Activated CD8-positive, alpha-beta T cell treated with anti-CD3 and anti-CD28 coated beads, Interleukin-2, amount 10 ng/mL, durations not matched to agents 7 days and 5 days (primary cell): ENCODE measurements at places on chromosomes 5 and 9. TPM values are rescaled to one million over a fixed set of nuclear protein-coding genes. Genes with fewer than 3 reads are reported as not detected.

DNA sequence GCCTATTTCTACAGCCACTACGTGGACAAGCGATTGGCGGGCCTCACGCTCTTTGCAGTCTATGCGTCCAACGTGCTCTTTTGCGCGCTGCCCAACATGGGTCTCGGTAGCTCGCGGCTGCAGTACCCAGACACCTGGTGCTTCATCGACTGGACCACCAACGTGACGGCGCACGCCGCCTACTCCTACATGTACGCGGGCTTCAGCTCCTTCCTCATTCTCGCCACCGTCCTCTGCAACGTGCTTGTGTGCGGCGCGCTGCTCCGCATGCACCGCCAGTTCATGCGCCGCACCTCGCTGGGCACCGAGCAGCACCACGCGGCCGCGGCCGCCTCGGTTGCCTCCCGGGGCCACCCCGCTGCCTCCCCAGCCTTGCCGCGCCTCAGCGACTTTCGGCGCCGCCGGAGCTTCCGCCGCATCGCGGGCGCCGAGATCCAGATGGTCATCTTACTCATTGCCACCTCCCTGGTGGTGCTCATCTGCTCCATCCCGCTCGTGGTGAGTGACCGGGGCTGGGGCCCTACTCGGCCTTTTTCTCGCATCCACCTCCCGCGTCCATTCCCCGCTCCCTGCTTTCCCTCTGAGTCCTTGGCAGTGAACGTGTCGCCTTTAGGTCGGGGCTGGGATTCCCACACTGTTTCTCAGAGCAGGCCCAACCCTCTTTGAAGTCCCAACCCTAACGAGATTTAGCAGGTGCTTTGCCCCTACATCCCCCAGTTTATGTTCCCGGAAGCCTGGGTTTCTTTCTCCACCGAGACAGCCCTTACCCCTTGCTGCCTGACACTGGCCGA lies 1.8 kb downstream of the PTGER4 start:
- H3K4me1 ChIP-seq = peaks cover 40% of the 10 kb centered on the region
- peak; percentile 54 for DNase-seq
- no peaks in the 10 kb centered on the region for H3K27me3 ChIP-seq
- H3K27ac ChIP-seq = peak overlapping the region; percentile 89
- peak overlapping the region; percentile 82 for H3K4me3 ChIP-seq

DNA sequence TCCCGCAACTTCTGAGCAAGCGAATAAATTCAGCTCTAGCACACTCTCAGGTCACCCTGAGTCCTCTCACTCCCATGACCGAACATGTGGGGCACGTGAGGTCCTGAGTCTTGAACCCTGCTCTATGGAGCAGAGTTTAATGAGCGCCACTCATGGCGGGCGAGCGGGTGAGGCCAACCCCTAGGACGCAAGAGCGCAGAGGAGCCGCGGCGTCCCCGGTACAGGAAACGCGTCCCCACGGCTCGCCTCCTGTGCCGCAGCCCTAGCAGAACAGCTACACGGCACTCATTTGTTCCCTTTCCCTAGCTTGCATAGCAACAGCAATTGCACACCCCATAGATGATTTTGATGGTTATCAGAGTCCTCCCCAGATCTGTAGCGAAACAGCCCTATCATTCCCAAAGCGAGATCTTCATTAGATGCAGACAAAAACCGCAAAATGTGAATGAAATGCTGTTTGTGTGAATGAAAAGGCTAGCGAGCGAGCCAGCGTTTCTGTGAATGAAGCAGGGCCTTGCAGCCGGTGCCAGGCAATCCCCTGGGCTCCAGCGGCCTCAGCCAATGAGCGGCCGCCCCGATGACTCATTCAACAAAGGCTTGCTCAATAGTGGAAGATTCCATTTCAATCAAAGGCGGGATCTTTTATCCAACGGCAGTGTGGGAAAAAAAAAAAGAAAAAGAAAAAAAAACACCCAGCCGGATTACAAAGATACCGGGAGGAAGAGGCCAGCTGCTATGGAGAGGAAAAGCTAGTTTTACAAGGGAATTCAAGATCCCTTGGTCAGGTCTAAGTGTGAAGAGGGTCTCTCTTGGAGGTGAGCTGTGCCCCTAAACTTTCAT lies 1.5 kb upstream of the SHC3 start:
- peak; percentile 56 for DNase-seq
- H3K27me3 ChIP-seq = peaks cover 54% of the 10 kb centered on the region
- H3K36me3 ChIP-seq = no peaks in the 10 kb centered on the region
- H3K4me3 ChIP-seq = peak overlapping the region; percentile 2

GRCh38 chr5:172550096-172550765 lies 90.8 kb upstream of the NEURL1B start:
- no peaks in the 10 kb centered on the region for H3K4me1 ChIP-seq
- no peaks in the 10 kb centered on the region for H3K36me3 ChIP-seq
- DNase-seq = no peak
- no peak overlapping the region for H3K27ac ChIP-seq
- no peak overlapping the region for H3K4me3 ChIP-seq
- no peaks in the 10 kb centered on the region for H3K27me3 ChIP-seq

- DNase-seq = no peak
- no peak overlapping the region for H3K27ac ChIP-seq
- H3K4me3 ChIP-seq = no peak overlapping the region
- no peaks in the 10 kb centered on the region for H3K27me3 ChIP-seq
These were observed 9.9 kb downstream of the GNAQ start for GRCh38 chr9:78021697-78022096.

DNA sequence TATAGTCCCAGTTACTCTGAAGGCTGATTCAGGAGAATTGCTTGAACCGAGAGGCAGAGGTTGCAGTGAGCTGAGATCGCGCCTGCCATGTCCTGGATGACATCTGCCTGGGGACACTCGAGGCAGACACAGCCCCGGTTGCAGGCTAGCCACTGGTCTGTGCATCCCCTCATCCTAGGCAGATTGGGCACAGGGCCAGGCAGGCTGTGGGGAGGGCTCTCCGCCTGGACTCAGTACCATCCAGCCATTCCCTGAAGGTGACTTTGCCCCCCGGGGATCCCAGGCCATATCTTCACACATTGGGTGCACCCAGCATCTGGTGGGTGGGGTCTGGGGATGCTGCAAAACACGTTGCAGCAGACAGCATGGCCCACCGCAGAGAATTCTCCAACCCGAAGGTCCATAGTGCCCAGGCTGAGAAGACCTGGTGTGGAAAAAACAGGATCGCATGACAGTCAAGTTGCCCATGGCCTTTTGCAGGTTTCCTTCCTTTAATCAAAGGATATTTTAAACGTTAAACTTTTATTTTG lies 50.9 kb upstream of the SUSD3 start:
- H3K36me3 ChIP-seq = peaks cover 61% of the 10 kb centered on the region
- H3K27ac ChIP-seq = no peak overlapping the region
- no peak overlapping the region for H3K4me3 ChIP-seq
- no peaks in the 10 kb centered on the region for H3K27me3 ChIP-seq
- H3K4me1 ChIP-seq = peaks cover 20% of the 10 kb centered on the region

SLC4A9 gene
- total RNA-seq = 0.16 TPM

DNA sequence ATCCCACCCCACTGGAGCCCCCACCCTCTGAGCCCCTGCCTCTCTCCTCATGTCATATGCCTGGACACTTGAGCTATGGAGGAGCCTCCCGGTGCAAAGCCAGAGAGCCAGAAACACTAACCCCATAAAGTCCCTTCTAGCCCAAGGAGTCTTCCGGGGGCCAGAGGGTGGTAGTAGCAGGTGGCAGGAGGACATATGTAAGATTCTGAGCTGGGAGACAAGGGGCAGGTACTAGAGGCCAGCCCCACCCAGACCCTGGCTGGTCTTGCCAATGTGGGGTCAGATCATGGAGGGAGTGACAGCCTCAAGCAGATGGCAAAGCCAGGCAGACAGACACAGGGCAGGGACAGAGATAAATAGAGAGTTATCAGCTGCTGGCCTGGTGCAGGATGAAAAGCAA lies 63.4 kb downstream of the PSD2 start:
- H3K36me3 ChIP-seq = no peaks in the 10 kb centered on the region
- no peak for DNase-seq
- H3K4me3 ChIP-seq = no peak overlapping the region
- no peaks in the 10 kb centered on the region for H3K27me3 ChIP-seq
- no peak overlapping the region for H3K27ac ChIP-seq
- H3K4me1 ChIP-seq = no peaks in the 10 kb centered on the region

DNA sequence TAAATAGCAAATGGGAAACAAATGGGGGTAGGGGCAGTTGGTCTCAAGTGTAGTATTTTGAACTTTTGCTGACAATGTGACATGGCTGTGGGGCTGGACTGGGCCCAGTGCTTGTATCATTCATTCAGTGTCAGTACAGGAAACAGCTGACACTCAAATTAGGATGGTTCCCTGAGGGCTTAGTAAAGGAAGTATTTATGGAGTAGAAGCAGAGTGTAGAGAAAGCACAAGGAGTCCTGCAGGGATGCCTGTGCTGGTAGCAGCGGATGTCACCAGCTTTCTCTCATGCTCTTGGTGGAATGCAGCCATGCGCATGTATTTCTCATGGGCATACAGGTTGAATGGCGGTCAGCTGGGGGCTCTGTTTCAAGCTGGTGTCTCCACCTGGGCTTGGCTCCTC lies 72.9 kb upstream of the SLC44A1 start:
- no peaks in the 10 kb centered on the region for H3K36me3 ChIP-seq
- H3K4me3 ChIP-seq = no peak overlapping the region
- no peaks in the 10 kb centered on the region for H3K4me1 ChIP-seq
- DNase-seq = no peak
- no peaks in the 10 kb centered on the region for H3K27me3 ChIP-seq
- no peak overlapping the region for H3K27ac ChIP-seq

DNA sequence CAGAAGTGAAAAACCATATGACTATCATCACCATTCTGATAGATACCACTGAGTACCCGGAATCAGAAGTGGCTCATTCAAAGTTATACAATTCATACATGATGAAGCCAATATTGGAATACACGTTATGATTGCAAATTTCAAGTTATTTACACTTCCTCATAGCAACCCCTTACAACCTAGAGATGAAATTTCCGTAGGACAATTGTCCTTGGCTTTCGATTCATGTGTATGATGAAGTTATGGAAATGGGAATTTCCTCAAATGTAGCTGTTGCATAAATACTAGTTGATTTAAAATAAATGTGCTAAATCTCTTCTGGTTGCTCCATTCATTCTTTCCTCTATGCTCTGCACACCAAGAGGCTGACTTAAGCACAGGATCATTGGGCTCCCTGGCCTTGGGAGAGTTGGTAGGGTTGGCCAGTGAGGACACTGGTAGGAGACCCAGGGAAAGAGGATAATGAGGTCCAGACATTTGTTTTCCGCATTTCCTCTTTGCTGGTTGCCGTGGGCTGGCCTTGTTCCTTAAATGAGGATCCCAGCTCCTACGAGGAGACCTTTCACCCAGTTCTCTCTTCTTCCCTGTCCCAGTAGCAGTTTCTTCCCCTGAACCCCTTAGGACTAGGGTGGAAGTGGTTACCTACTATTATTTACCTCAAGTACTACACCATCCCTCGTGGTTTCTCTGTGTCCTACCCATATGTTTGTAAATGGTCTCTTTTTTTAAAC lies 90.3 kb downstream of the ZNF474 start:
- DNase-seq = no peak
- H3K27ac ChIP-seq = no peak overlapping the region
- H3K36me3 ChIP-seq = no peaks in the 10 kb centered on the region
- no peaks in the 10 kb centered on the region for H3K4me1 ChIP-seq

DNA sequence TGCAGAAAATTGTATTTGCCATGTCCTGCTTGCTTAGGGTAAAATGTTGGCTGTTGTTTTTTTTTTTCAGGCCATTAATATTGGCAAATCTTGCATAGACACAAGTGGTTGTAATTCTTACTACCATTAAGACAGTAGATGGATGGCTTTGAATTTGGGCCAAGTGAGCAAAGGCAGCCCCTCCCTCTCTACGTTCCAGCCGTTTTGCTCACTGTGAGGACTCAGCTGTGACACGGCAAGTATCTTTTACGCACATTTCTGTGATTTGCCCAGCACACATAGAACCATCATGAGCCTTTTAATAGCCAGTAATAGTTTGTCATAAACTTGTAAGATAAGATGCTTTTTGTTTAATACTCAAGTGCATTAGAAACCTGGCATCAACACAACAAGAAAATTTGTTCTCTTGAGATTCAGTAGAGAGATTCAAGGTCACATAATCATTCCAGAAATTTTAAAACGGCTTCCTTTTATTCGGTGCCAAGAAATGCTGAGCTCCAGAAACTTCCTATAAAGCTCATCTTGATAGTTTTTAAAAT lies 205.2 kb upstream of the ADCY2 start:
- DNase-seq = no peak
- no peak overlapping the region for H3K4me3 ChIP-seq
- no peak overlapping the region for H3K27ac ChIP-seq
- no peaks in the 10 kb centered on the region for H3K4me1 ChIP-seq
- H3K27me3 ChIP-seq = no peaks in the 10 kb centered on the region

DBH gene
- not detected for total RNA-seq

- H3K27ac ChIP-seq = no peak overlapping the region
- no peaks in the 10 kb centered on the region for H3K36me3 ChIP-seq
- no peaks in the 10 kb centered on the region for H3K4me1 ChIP-seq
- no peak for DNase-seq
- H3K27me3 ChIP-seq = no peaks in the 10 kb centered on the region
These were observed 280.3 kb upstream of the WWC1 start for GRCh38 chr5:168011096-168011495.

SLC6A7 gene
- total RNA-seq = not detected

- H3K4me3 ChIP-seq = no peak overlapping the region
- H3K36me3 ChIP-seq = no peaks in the 10 kb centered on the region
- H3K4me1 ChIP-seq = no peaks in the 10 kb centered on the region
- no peak overlapping the region for H3K27ac ChIP-seq
These were observed 191.7 kb upstream of the PTPRD start for GRCh38 chr9:10804486-10804885.

- DNase-seq = no peak
- no peak overlapping the region for H3K27ac ChIP-seq
- no peaks in the 10 kb centered on the region for H3K4me1 ChIP-seq
These were observed 642.0 kb downstream of the KIF4B start for GRCh38 chr5:155655569-155655968.

FGD3 gene
- total RNA-seq = 107 TPM

GRCh38 chr5:172276214-172276613 lies 7.3 kb downstream of the UBTD2 start:
- H3K27me3 ChIP-seq = no peaks in the 10 kb centered on the region
- no peak for DNase-seq
- peaks cover 30% of the 10 kb centered on the region for H3K36me3 ChIP-seq
- peaks cover 11% of the 10 kb centered on the region for H3K4me1 ChIP-seq

DNA sequence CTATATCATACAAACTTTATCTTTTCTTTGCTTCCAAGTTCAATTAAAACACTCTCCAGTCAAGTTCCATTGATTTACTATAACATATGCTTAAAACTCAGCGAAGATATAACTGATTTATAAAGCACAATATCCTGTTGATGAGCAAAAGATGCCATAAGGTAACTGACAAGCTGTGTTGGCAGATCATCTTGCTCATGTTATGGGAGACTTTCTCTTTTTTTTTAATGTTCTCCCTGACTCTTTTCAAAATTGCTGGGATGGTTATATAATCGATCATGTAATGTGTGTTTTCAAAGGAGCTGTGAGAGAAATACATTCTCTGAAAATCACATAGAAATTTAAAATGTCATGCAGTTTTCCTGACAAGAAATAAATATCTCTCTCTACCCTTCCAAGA lies 293.5 kb downstream of the MED10 start:
- H3K27me3 ChIP-seq = no peaks in the 10 kb centered on the region
- H3K36me3 ChIP-seq = no peaks in the 10 kb centered on the region
- no peak overlapping the region for H3K27ac ChIP-seq
- H3K4me1 ChIP-seq = no peaks in the 10 kb centered on the region

F2RL1 gene
- 2.2 TPM for total RNA-seq

- no peak overlapping the region for H3K27ac ChIP-seq
- H3K4me1 ChIP-seq = no peaks in the 10 kb centered on the region
- H3K27me3 ChIP-seq = no peaks in the 10 kb centered on the region
- H3K36me3 ChIP-seq = no peaks in the 10 kb centered on the region
These were observed 406.4 kb upstream of the CLINT1 start for GRCh38 chr5:158265346-158265745.
